ENCODE measurements at places on chromosomes 1 and 21.

DNA sequence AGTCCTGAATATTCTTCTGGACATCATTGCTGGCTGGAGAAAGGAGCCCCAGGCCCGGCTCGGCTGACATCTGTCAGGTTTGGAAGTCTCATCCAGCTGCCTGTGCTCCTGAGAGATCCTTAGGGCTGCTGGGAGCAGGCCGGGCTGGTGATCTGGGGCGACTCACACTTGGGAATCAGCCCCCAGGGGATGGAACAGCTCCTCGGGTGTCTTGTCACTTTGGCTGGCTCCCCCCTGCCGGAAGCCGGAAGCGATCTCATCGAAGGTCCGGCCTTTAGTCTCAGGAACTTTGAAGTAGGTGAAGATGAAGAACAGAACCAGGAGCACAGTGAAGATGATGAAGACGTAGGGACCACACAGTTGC lies 31.8 kb downstream of the SLC2A1 start:
- no peak for DNase-seq

DNA sequence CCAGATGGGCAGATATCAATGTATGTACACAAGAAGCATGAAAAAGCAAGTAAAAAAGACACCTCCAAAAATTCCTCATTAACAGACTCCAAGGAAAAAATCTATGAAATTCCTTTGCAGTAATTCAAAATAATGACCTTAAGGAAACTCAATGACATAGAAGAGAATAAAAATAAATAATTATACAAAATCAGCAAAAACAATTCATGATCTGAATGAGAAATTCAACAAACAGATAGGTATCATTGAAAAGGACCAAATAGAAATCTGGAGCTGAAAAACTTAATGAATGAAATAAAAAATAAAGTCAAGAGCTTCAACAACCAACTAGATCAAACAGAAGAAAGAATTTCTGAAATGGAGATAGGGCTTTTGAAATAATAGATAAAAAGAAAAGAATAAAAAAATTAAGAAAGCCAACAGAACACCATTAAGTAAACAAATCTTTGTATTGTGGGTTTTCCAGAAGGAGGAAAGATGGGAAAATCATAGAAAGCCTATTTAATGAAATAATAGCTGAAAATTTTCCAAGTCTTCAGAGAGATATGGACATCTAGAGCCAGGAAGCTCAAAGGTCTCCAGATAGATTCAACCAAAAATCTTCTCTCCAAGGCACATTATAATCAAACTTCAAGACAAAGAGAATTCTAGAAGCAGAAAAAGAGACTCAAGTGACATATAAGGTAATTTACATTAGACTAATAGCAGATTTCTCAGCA lies 52.0 kb upstream of the KCNK1 start:
- DNase-seq, result no peak

GRCh38 chr1:98459486-98459870 lies 202.0 kb upstream of the SNX7 start:
- no peak for DNase-seq

DNA sequence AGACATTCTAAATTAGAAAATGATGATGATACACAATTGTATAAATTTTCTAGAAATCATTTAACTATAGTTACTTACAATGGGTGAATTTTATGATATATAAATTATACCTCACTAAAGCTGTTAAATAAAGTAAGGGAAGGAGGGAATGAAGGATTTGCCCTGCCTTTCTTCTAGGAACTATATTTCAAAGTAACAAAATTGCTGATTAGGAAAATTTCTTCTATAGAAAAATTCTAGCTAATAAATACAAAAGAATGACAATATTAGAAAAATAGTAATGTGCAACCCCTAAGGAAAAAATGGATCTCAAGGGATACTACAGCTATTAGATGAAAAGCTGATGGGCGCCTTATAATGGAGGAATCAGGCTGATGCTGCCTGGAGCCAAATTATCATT lies 23.1 kb downstream of the SPATA6 start:
- no peak for DNase-seq

- no peak for DNase-seq
Observed at GRCh38 chr1:6157528-6158174, 22.5 kb downstream of the CHD5 start.

GRCh38 chr21:33359446-33359845 lies 34.7 kb downstream of the IFNAR1 start:
- no peak for DNase-seq

- peak; percentile 41 for DNase-seq
Observed at GRCh38 chr1:58515794-58516401, 30.6 kb downstream of the OMA1 start.

GRCh38 chr21:39384674-39385298 lies 35.9 kb upstream of the HMGN1 start:
- no peak for DNase-seq

- DNase-seq, result no peak
Observed at GRCh38 chr1:215241451-215241850, 158.9 kb downstream of the KCNK2 start.

DNA sequence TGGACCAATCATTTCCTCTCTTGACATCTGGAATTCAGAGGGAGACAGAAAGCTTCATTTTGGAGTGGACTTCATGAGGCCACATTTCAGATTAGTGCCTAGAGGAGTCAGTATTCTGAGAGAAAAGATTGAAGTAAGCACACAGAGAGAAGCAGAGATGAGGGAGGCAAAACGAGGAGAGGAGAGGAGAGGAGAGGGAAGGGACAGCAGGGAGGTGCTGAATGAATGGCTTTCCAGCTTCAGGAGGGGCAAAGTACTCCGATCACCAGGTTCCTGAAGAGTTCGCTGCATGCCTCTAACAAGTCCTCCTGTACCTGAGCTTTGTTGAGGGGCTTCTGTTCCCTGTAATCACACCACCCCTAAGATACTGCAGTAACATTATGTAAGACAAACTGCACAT lies 76.0 kb downstream of the NRIP1 start:
- DNase-seq, result no peak

DNA sequence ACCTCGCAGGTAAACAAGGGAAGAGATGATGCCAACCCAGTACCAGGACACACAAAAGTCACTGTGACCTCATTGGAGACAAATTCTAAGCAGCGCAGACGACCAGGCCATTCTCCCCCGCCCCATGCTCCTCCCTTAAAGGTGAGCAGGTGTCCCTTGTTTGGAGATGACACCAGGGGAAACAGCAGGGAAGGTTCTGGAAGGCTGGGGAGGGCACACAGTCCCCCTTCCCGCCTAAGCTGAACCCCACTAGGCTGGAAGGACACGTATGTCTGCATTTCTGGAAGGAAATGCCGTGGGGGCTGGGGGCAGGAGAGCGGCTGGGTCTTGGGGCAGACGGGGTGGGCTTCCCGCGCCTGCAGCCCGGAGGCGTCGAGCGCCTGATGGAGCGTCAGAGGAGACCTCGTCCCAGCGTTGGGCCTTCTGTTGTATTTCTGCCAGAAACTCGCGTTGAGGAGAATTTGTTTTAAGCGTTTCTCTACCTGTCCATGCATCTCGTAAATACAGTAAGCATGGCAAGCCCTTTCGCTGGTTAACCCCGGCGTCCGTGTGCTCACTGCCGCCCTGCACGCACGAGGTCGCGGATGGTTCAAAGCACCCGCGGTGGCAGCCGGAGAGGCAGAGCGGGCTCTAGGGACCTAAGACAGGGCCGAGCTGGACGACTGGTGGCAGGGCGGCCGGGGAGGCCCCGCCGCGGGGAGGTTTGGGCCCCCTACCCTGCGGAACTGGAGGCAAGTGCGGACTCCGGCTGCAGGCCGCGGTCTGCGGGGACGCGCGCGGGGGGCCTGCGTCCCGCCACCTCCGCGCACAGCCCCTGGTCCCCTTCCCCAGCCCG lies 1.2 kb upstream of the LHX4 start:
- DNase-seq, result no peak

GRCh38 chr1:67214420-67215174 lies 48.3 kb downstream of the IL23R start:
- no peak for DNase-seq

- no peak for DNase-seq
Observed at GRCh38 chr1:229887043-229887822, 179.8 kb upstream of the GALNT2 start.

DNA sequence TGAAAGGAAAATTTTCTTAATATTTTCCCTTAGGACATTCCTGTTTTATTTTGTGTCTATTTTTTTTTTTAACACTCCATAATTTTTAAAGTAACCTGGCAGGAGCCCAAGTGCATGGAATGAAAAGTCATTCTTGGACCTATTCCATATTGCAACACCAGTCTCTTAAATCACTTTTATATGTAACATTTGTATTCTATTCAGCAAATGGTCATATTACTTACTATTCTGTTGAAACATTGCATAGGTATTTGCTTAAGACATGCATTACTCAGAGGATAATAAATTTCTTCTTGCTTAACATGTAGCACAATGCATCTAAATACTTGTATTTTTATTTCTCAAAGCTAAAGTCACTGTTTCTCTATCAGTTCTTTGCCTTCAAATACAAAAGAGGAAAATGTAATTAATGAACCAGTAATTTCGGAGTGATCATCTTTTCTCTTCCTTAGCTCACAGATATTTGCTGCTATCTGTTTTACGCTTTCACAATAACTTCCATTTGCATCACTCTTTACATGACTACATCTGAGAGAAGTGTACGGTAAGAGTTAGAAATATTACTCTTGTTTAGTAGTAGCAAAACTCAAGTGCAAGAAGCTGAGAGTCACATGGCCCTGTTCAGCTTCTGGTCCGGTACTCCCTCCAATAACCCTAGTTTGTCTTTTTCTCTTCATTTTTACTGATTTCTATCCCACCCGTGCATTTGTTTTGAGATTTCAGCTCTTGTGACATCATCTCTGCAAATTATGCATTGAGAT lies 394.8 kb downstream of the USP25 start:
- DNase-seq, result peak; percentile 83

GRCh38 chr1:25738499-25738898 lies 61.5 kb upstream of the SELENON start:
- no peak for DNase-seq

DNA sequence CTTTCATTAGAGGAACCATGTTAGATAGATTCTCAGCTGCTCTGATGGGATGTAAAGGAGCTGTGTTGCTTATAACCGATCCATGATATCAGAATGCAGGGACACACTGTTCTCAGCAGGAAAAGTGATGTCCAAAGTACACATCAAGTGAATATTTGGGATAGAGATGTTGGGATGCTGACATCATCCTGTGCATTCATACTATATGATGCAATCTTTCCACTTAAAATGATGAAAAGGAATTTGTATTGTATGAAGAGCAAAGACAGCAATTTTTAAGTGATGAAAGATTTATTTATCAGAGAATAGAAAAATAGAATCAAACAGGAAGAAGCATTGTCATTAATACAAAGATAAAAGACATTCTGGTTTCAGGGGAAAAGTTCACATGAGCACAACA lies 110.1 kb downstream of the ERG start:
- no peak for DNase-seq

- DNase-seq, result no peak
Observed at GRCh38 chr1:96374076-96374762, 347.4 kb upstream of the PTBP2 start.

DNA sequence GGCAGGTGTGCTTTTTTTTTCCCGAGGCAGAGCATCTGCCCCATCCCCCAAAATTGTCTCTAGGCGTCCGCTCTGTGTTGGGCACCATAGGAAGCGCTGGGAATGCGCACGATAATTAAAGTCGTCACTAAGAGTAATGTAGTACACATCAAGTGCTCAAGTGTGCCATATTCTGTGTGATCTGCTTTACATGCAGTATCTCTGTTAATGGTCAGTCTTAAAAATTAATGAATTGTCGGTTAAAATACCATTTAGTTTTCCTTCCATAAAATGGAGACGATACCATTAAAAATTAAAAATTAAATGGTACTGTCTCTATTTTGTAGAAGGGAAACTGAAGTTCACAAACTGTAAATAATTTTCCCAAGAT lies 544 bp upstream of the CCT8 start:
- DNase-seq, result no peak

DNA sequence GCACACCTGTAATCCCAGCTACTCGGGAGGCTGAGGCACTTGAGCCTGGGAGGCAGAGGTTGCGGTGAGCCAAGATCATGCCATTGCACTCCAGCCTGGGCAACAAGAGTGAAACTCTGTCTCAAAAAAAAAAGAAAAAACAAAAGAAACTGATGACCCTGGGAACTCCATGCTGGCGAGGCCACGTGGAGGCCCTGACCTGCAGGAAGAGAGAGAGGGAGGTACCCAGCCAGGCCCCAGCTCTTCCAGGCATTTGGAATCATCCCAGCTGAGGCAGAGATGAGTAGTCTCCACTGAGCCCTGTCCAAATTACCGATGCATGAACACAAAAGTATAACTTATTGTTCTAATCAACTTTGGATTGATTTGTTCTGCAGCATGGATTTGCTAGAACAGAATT lies 132.0 kb upstream of the ZBTB40 start:
- DNase-seq, result no peak

- DNase-seq, result no peak
Observed at GRCh38 chr1:220514256-220514655, 13.7 kb upstream of the MARK1 start.

DNA sequence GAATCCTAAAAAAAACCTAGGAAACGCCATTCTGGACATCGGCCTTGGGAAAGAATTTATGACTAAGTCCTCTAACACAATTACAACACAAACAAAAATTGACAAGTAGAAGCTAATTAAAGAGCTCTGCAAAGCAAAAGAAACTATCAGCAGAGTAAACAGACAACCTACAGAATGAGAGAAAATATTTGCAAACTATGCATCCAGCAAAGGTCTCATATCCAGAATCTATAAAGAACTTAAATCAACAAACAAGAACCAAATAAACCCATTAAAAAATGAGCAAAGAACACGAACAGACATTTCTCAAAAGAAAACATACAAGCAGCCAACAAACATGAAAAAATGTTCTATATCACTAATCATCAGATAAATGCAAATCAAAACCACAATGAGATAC lies 58.6 kb downstream of the PTGFR start:
- DNase-seq, result no peak

- no peak for DNase-seq
Observed at GRCh38 chr1:2795926-2796325, 5.6 kb downstream of the TTC34 start.

- no peak for DNase-seq
Observed at GRCh38 chr1:157034137-157034800, 11.3 kb downstream of the ARHGEF11 start.

- no peak for DNase-seq
Observed at GRCh38 chr1:26774462-26774861, 13.3 kb upstream of the PIGV start.

DNA sequence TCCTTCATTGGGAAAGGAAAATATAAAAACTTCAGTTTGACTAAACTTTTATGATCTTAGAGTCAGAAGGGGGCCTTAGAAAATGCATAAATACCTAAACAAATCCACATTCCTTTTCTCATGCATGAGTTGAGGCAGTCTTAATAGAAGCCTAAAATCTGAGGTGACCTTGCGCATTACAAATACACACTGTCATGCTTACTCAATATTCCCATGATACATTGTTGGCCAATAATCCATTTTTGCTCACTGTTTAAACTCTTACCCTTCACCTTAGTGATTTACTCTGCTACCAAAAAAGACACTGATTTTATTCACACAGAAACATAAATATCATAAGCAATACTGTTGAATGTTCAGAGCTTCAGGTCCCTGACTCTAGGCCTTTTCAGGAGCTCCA lies 19.1 kb upstream of the TMCO1 start:
- no peak for DNase-seq

DNA sequence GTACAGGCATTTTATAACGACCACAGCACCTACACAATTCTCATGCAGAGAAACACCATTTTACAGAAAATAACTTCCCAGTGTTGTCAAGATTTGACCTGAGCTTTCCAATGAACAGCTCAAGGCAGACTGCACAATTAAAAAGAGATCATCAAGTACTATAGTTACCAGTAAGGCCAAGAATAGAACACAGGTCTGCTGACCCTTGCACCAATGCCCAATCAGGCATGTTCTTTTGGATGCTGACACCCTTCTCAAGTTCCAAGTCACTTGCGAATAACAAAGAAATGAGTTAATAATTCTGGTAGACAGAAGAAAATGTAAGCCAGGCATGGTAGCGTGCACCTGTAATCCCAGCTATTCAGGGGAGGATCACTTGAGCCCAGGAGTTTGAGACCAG lies 101.9 kb downstream of the SLC45A1 start:
- DNase-seq, result no peak
